ENCODE measurements at places on chromosomes 12 and 14.

DNA sequence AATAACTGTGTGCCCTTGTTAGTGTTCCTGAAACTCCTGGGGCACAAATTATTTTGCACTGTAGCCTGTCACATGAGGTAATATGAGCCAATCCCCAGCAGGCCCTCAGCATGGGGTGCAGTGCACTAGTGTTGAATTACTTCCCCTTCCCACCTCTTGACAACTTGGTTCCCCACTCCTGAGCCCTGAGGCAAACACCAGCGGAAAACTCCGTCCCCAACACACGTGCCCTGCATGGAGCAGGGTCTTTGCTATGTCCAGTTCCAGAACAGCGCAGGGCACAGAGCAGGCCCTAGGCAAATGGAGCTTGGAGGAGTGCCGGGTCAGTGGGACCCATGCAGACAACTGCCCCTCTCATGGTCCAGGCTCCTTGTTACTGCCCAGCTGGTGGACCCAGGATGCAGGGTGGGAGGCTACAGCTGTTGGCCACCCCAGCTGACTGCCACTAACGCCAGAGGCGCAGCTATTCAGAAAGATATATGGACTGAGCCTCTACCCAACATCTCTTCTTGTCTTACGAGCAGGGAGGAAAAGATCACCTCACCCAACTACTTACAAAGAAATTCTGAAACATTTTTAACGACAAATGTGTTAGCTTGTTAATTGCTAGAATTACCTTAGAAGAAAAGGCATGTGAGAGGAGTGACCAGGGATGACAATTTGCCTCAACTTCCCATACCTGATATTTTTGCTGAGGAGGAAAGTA, 71.6 kb downstream of the NT5DC3 start:
- DNase-seq = no peak

GRCh38 chr14:54777395-54777794, 125.2 kb downstream of the GCH1 start:
- no peak for DNase-seq

GRCh38 chr14:54294802-54295201, 102.0 kb upstream of the CDKN3 start:
- no peak for DNase-seq

GRCh38 chr12:119176267-119177055, 2.3 kb upstream of the HSPB8 start:
- peak; percentile 92 for DNase-seq

GRCh38 chr12:78719721-78720120, 144.9 kb upstream of the SYT1 start:
- DNase-seq = no peak

DNA sequence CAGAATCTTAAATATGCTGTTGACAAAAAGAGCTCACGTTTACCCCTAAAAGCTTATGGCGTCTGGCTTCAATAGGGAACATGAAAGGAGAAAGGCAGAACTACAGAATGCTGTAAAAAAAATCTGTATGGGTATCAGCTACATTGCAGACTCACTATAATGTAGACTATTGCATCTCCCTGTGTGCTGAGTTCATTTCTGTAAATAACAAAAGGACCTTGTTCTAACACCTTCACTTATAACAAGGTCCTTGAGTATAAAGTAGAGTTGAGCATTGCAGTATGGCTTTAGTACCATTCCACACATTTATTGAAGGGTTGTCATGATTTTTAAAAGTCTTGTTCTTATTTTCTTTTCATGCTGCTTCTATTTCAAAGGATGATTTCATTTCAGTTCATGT, 165.3 kb downstream of the NPAS3 start:
- no peak for DNase-seq

Measured in fibroblast of the aortic adventitia (primary cell).